ENCODE measurements at places on chromosomes 3 and 15.
A peak's percentile ranks its signal among the peaks of the same experiment; 100 is the strongest.

DNA sequence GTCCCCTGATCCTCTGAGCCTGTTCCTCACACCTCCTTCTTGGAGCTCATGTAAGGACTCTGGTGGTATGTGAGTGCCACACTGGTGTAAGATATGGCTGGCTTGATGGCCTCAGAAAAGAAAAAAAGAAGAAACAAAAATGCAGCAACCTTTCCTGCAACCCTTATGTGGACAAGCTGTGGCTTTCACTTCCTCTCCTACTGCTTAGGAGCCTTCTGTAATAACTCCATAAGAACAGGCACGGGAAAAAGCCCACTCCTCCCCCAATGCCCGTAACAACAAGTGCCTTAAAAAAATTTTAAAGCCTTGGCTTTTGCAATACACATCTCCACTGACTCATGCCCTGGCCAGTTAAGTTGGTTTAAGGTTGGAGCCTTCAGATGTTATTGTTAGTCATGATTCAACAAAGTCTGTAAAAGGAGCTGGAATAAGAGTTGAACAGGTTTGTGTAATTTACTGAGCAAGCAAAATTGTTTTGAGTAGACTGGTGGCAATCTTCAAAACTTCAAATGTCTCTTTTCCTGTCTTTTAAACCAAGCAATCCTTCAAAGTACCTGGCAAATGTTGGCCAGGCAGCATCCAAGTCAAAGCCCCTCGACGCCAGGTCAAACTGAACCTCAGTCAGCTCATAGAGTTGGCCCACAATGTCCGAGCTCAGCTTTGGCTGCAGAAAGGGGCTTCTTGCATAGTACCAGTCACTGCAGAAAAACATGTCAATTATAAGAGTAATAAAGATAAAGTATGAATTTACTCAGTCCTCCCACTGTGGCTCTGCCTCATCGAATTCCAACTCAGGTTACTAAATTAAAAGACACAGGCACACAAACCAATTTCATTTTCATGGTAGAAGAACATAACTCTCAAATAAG lies 22.9 kb downstream of the FYCO1 start:
- peak; percentile 46 for DNase-seq

DNA sequence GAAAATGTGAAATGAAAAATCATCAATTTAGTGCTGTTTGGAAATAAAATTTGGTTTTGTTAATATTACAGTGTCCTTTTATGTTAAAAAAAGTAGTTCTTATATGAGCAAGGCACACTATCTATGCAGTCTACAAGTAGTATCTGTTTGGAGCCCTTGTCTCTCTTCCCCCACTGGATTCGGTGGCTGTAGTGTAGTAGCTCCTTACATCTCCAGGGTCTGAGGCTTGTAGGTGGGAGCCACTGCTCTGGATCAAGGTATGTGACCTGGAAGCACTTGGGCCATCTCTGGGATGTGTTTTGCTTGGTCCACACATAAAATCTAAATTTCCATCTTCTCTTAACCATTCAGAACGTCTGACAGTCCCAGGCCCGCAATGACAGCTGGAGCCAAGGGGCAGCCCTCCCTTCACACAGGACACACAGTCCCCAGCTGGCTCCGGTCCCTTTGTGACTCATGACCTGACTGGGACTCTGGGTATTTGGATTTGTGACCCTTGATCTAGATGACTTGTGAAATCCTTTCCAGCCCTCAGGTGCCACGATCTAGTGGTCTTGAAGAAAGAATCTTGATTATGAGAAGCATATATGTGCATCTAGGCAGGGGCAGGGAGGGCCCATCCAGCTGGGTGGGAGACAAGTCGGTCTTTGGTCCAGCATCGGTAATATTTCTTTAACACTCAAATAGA lies 80.0 kb downstream of the USP13 start:
- DNase-seq, result peak; percentile 20

GRCh38 chr3:101939361-101940049 lies 90.2 kb downstream of the NFKBIZ start:
- no peak for DNase-seq

DNA sequence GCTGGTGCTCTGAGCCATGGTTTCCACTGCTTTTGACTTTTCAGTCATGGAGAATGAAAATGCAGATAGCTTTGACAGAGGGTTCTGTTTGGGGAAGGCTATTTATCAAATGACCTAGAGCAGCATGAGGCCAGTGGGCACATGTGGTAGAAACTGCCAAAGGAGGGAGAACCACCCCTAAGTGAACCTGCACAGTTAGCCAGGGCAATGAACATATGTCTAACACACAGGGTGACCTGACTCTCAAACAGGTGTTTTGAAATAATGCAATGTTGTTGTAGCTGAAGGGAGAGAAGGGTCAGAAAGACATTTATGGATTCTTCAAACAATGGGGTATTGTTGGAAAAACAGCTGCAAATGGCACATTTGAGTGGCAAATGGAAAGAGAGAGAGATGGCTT lies 174.4 kb upstream of the FAM3D start:
- no peak for DNase-seq

DNA sequence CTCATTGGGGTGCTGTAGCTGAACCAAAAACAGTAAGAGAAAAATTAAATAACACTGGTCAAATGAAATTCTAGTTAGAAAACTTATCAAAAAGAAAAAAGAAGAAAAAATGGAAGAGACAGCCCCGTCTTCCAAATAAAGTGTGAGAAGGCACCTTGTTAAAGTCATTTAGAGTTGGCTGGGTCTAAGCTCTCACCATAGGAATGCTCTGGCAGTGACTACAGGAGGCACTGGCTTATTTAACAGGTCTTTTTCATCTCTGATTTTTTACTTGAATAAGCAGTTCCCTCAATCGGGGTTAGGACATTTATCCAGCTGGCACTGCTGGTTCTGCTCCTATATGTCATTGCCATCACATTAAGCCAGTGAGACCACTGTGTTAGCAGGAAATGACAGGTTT lies 1.6 kb upstream of the ABI3BP start:
- DNase-seq, result peak; percentile 74

DNA sequence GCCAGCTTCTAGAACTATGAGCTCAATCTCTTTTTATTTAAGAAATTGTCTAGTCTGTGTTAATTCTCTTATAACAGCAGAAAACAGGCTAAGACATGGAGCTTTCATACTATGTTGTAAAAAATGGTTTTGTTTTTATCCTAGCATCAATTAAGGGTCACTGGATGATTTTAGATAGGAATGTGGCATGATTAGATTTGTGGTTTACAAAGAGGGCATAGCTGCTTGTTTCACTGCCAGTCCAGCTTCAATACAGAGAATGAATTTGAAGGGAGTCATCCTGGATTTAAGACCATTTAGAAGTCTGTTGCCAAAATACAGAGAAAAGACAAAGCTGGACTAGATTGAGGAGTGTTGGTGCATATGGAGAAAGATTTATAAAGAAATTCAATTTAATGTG lies 532.6 kb upstream of the CCDC54 start:
- no peak for DNase-seq

All from muscle of leg (tissue), 16 donors.